ENCODE measurements at places on chromosomes 12 and 14.
A peak's percentile ranks its signal among the peaks of the same experiment; 100 is the strongest.

DNA sequence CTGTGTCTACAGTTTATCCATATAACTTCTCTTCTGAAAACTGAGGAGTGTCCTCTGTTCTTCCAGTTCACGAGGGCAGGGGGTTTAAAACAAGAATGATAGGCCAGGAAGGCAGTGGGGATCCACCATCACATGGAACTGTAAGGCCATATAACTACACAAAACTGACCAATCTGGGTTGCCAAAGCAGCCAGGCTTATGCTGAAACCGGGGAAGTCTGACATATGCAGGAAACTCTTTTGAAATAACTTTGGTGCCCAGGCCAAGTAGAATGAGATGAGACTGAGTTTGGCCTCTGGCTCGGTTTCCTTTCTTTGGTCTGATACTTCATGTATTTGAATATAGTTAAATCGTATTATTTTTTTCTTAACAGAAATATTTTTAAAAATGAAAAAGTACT, 18.0 kb upstream of the ATF1 start:
- DNase-seq: no peak

- no peak for DNase-seq
These were observed 16.6 kb upstream of the SLC38A2 start for GRCh38 chr12:46389031-46389616.

GRCh38 chr12:11431486-11431885, 36.1 kb upstream of the PRB2 start:
- no peak for DNase-seq

GRCh38 chr12:20832911-20833310, 22.4 kb downstream of the SLCO1B3 start:
- no peak for DNase-seq

DNA sequence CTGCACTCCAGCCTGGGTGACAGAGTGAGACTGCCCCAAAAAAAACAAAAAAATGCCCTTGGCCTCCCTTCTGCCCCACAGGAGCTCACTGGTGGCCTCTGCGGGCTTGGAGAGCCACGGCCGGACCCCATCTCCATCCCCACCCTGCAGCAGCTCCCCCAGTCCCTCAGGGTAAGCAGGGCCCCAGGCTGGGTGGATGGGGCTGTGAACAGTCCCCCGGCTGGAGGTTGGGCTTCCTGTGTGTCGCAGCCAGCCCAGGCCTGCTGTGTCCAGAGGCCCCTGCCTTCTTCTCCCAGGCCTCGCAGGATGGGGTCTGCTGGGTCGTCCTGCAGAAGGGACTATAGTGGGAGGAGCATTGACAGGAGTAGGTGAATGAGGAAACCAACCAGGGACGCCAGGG, 15.4 kb upstream of the PUS1 start:
- DNase-seq: no peak

DNA sequence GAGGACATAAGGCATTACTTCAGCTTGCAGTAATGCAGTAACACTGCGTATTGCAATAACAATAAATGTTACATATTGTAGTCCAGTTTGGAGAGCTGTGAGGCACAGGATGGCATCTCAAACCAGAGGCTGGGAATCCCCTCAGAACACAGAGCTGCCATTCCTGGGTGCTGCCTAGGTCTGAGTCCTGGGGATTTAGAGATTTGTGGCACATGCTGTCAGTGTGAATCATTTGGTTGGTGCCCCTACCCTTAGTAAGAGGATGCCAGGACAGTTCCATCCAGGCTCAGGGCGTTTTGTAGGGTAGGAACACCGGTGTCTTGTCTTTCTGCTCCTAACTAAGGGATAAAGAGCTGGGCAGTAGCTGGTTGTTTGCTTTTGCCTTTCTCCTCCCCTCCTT, 22.5 kb downstream of the ZFHX2 start:
- no peak for DNase-seq

DNA sequence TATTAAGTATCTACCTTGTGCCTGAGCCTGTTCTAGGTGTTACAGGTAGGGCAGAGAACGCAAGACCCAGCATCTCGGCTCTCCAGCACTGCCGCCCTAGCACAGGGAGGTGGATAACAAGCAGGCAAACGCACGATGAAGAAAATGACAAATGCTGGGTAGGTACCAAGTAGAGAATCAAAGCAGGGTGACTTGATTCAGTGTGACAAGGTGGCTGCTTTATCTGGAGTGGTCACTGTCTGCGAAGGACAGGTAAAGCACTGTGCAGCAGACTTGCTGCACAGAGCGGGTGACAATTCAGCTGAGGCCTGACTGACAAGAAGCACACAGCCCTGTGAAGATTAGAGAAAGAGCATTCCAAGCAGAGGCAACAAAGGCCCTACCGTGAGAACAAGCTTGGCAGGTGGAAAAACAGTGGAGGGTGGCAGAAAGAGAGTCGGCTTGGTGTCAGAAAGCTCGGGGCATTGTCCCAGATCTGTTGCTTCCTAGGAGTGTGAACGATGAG, 12.9 kb downstream of the PRKCH start:
- no peak for DNase-seq

DNA sequence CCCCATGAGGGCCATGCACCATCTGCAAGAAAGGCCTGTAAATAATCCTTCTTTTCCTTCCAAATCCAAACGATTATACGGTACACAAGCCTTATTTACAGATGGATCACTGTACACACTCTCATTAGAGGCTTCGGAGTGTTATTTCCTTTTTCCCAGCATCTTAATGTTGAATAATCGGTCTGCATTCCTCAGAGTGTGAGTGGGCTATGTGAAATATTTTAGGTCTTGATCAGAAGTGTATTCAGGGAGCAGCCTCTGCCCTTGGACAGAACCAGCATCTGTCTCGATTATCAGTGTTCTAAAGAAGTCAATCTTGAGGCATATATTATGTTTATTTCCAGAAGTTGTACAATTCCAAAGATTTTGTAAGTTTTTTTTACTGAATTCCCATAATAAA, 340.6 kb downstream of the SEC23A start:
- no peak for DNase-seq

DNA sequence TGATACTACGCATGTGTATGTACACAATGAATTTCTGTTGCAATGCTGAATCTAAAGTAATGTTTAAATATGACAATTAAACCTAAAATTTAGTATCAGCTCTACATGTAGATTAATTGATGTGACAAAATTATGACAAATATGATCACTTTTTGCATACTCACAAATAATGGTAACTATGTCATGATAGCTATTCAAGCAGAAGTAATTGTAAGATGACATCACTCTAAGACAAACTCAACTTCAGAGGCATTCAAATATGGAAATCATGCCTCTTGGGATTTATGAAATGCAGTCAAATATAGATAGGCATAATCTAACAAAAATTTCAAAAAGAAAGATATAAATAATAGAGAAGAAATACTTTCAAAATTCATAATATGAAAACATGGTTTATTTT, 571.7 kb upstream of the LRFN5 start:
- DNase-seq: no peak

- no peak for DNase-seq
These were observed 439.5 kb downstream of the CCER1 start for GRCh38 chr12:90515199-90516175.

DNA sequence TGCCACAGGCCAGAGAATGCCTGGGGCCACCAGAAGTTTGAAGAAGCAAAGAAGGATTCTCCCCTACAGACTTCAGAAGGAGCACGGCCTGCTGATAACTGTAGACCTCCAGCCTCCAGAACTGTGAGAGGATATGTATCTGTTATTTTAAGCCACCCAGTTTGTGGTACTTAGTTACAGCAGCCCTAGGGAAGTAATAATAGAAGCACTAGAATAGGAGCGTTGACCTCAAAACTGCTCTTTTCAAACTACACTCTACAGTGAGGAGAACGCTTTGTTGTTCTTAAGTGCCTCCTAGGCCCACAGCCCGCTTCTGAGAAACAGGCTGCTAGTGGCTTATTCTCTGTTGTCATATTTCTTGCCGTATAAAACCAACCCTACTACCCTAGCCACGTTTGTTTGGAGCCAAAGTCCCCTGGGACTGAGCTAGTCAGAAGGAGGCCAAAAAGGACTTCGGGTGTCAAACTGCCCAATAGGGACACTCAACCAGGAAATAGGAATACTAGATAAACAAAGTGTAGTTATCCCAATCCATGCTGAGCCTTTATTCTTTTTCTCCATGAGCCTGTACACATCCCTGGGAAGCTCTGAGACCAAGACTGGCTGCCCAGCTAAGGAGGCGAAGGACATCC, 38.5 kb upstream of the FRS2 start:
- no peak for DNase-seq

DNA sequence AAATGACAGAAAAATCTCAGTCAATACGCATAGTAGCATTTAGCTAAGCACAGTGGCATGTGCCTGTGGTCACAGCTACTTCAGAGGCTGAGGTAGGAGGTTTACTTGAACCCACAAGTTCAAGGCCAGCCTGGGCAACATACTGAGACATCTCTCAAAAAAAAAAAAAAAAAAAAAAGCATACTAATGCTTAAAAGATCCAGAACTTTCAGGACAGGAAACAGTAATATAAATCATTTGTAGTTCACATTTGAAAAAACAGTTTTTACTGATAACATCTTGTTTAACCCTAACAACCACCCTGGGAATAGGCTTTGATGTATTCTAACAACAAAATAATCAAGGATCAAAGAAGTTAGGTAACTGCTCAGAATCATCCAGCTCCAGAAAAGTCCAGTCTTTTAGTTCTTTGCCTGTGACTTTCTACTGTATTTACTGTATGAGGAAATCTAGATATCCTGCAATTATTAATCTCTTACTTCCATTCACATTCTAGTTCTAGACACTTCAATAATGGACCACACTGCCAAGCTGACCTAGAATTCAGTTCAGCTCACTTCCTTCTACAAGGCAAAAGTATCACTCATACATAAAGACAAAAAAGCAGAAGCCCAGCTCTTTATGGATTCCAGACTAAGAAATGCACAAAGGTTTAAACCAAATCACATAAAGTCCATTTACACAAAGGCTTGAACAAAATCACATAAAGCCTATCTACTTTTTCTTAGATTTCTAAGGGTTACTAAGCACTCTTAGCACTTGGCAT, 28.5 kb downstream of the PAWR start:
- DNase-seq: no peak

DNA sequence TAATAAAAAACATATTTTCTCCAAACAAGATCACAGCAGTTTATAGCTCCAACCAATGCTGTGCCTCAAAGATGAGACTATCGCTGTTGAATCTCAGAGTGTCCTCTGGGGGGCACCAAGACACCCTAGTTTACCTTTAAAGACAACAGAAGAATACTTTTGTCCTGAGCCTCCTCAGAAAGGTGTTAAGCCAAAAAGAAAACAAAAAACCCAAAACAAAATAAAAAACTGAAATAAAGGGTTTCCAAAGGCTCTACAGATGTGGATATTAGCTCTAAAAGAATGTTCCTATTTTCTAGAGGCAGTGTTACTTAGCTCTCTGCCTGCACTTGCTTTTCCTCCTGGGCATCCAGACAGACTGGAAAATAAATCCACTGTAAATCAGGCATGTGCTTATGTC, 86.9 kb upstream of the TTC7B start:
- DNase-seq: peak; percentile 10

DNA sequence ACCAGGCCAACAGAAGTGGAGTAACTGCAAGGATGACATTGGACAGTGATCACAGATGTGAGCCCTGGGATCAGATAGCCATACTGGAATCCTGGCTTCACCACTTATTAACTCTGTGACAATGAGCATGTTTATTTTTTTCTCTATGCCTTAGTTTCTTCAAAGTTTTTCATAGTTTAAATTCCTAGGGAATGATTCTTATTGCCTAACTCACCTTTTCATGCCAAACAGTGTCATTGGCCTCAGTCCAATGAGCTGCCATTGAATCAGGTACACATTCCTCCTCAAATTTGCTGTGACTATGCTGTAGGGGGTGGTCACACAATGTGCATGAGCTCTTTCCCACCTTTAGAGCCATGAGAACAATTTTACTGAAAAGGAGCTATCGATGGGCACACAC, 342.3 kb downstream of the SYT1 start:
- DNase-seq: no peak

DNA sequence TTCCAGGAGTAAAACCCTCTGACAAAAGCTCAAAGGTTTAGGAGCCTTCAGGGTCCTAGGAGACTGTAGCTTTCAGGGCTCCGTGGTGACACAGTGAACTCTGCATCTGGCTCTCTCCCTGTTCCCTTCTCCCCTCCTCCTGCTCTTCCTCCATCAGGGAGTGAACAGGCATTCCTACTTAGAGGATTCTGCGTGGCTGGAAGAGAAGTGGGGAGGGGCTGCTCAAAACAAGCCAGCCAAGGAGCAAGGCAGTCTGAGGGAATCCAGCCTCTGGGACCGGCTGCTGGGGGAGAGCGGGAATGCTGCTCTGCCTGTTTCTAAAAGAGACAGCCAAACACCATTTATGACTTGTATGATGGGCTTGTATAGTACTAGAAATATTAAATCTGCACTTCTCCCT, 49.5 kb downstream of the RBMS2 start:
- no peak for DNase-seq

DNA sequence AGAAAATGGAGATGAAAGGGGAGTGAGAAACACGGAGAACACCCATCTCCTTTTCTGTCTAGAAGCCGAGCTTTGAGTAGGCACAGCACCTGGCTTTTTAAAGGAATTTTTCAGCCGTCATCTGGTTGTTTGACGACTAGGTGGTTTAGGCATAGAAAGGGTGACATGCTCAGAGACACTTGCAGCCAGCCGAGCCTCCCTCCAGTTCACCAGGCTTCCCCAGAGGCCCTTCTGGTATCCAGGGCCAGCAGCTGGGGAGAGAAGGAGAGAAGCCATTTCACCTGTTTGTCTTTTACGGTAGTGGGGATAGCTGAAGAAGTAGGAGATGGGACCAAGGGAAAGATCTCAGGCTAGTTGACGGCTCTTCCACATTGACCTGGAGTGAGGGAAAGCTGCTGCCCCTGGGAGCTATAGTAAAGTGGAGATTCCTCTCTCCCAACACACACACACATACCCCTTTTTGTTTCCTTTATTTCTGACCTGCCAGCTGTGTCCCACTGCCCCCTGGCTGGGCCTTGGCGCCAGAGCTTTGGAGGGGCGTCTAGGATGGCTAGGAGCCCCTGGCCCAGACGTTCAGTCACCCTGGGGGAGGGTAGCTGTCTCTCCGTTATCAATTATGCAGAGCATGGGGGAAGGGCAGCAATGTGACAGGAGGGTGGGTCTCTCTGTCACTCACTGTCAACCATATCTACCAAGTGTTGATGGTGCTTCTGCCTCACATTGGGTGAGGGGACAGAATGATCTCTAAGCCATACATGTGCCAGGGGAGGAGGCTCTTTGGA, 5.5 kb downstream of the MAP3K12 start:
- no peak for DNase-seq

DNA sequence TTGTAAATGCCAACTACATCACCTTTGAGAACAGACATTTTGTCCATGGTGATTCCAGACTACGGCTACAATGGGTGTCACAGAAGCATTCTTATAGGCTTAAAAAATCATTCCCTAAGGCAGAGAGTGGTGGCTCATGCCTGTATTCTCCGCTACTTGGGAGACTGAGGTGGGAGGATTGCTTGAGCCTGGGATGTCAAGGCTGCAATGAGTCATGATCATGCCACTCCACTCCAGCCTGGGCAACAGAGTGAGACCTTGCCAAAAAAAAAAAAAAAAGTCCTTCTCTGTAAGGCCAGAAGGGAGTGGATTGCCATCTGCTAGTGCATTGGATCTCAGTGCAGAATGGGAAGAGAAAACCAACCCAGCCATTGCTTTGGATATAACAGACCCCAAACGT, 522.5 kb downstream of the VRK1 start:
- no peak for DNase-seq
